Activated gamma-delta T cell treated with Interleukin-2 at 50 U/mL for 16 hours (primary cell): ENCODE measurements at places on chromosomes 4 and X.

DNA sequence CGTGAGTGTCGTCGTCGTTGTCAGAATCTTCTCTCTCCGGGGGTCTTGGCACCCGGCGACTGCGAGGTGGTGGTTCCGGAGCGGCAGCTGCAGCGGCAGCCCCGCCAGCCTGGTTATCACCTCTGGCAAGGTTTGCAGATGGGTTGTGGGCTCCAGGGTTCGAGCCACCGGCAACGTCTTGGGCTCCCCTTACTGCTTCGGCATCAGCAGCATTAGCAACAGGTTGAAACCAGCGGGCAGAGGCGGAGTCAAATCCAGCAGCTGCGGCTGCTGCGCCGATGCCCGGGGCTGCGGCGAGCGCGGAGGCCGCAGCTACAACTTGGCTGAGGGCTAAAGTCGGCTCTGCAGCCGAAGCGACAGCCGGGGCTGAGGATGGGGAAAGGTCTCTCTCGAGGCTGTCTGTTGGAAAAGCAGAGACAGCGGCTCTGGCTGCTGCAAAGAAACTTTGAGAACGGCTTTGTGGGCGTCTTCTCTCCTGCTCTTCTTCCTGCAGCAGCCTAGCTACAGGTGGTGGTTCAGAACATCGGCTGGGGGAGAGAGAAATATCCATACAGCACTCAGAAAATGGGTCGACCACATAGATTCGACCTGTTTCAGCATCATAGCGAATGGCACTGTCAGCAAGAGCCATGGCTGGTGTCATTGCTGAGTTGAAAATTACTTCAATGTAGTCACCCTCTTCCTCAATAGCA lies 3.6 kb downstream of the IRS4 start:
- DNase-seq = no peak

- DNase-seq = no peak
Measured at GRCh38 chrX:84199688-84200087, 11.7 kb upstream of the RPS6KA6 start.

- no peak for DNase-seq
Measured at GRCh38 chr4:78661086-78661690, 109.6 kb downstream of the ANXA3 start.

GRCh38 chr4:69467797-69468196 lies 27.9 kb downstream of the UGT2B4 start:
- DNase-seq = no peak

DNA sequence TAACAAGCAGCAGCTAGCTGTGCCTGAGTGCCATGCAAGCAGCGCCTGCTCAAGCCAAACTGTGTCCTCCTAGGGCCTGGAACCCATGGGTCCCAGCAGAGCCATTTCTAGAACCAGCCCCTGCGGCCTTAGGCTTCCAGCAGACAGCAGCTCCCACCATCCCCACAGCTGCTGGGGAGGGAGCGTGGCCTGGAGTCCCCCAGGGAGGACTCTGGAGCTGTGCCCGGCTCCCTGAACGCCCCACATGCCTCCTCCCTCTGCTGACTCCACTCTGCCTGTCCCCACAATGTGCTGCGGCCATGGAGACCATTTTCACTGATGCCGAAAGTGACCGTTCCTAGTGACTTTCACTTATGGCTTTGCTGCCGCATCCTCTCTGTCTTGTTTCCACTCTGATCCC lies 45.9 kb downstream of the GAK start:
- no peak for DNase-seq

DNA sequence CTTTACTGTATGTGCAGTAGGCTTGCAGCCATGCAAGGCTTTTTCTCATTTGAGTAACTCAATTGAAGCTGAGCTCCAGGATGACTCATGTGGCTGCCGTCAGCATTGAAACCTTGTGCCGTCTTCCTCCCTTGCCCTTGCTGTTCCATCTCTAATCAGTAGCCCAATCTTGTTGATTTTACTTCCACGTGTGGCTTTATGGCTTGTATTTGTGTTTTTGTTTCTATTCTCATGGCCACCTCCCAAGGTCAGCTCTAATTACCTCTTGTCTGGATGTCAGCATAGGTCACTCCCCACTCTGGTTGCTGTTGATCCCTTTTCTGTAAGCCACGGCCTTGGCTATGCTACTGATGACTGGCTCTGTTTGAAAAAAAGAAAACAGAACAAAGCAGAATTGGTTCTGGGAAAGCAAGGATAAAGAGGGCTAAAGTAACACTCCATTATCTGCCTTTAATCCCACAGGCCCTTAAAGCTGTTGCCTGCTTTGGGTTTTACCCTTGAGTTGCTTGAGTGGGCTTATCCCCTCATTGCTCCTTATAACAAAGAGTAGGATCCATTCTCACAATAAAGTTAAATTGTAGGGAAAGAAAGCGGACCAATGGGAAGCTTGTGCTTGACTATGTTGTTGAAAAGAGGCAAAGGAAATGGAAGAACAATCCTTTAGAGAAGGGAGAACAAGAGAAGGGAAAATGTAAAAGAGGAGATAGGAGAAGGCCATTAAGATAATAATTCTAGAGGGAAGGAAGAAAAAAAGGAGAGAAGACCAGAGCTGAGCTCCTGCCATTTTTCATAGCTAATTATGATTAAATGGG lies 173.9 kb upstream of the PGRMC2 start:
- DNase-seq = no peak
